ENCODE measurements at places on chromosomes 13 and 19. TPM values are rescaled to one million over a fixed set of nuclear protein-coding genes. Genes with fewer than 3 reads are reported as not detected.

GJB6 gene
- not detected for total RNA-seq

DHDH gene
- total RNA-seq = 0.13 TPM

ZNF576 gene
- 6.7 TPM for total RNA-seq

TTC9B gene
- total RNA-seq = not detected

ZNF606 gene
- total RNA-seq = 4.1 TPM

FREM2 gene
- not detected for total RNA-seq

FFAR2 gene
- not detected for total RNA-seq

PLK5 gene
- not detected for total RNA-seq

KCNRG gene
- total RNA-seq = 6.7 TPM

B3GNT8 gene
- 2.9 TPM for total RNA-seq

LGALS4 gene
- total RNA-seq = not detected

DCAF15 gene
- 7.1 TPM for total RNA-seq

PCP2 gene
- total RNA-seq = not detected

ZNF547 gene
- total RNA-seq = 2.3 TPM

TPTE2 gene
- not detected for total RNA-seq

CASP14 gene
- not detected for total RNA-seq

EPSTI1 gene
- 2.3 TPM for total RNA-seq

ELSPBP1 gene
- not detected for total RNA-seq

C1QTNF9B gene
- total RNA-seq = not detected

IGSF23 gene
- total RNA-seq = 0.13 TPM

CD177 gene
- 4.7 TPM for total RNA-seq

IL12RB1 gene
- 0.13 TPM for total RNA-seq

ADM5 gene
- 0.26 TPM for total RNA-seq

PSG6 gene
- not detected for total RNA-seq

ZNF415 gene
- total RNA-seq = 1.8 TPM

LMTK3 gene
- under 0.01 TPM for total RNA-seq

ZSCAN1 gene
- not detected for total RNA-seq

LINGO3 gene
- total RNA-seq = not detected

SCGB2B2 gene
- total RNA-seq = 0.13 TPM

GIPC1 gene
- total RNA-seq = 126 TPM

PLPP2 gene
- 36.7 TPM for total RNA-seq

DCT gene
- not detected for total RNA-seq

ERICH4 gene
- total RNA-seq = not detected

HS6ST3 gene
- total RNA-seq = under 0.01 TPM

INAFM1 gene
- 0.51 TPM for total RNA-seq

CD22 gene
- total RNA-seq = 0.13 TPM

IZUMO4 gene
- total RNA-seq = 0.77 TPM
